ENCODE measurements at places on chromosomes 5 and 9. TPM values are rescaled to one million over a fixed set of nuclear protein-coding genes. Genes with fewer than 3 reads are reported as not detected.
A peak's percentile ranks its signal among the peaks of the same experiment; 100 is the strongest.

- DNase-seq, result no peak
Measured at GRCh38 chr5:112548246-112548881, 129.3 kb upstream of the EPB41L4A start.

PLEKHG4B gene
- not detected for total RNA-seq

GRCh38 chr5:8827696-8828095 is 718.2 kb downstream of the SEMA5A start:
- DNase-seq, result no peak

DNA sequence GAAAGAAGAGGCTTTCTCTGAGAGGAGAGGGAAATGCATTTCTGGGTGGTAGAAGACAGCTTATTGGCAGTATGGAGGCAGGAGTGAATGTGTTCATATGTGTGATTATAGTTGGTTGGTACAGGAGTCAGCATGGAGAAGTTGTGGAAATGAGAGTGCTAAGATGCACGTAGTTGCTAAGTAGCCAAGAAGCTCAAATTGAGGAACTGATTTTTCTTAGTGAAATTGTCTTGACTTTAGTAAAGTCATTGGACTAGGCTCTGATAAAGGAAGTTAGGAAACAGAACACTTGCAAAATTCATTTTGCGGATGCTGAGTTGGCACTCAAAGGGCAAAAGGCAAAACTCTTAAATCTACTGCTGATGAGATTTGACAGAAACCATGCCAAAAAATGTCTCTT is 158.9 kb upstream of the VCAN start:
- DNase-seq, result no peak

DNA sequence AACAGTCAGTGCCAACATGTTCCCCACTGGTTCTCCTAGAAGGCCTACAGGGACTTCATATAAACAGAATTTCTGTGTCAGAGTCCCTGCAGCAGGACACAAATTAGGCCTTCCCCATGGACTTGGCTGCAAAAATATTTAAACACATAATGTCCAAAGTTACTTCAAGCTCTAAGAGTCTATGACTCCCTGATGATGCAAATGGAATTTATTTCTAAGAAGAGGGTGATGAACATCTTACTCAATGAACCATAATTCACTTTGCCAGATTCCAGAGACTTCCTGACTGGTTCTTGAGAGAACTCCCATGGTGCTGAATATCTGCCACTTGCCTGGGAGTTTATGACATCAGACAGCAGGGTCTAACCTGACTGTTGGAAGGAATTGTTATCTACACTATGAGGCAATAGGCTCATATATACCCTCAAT is 32.7 kb upstream of the ADRA1B start:
- DNase-seq, result no peak

GRCh38 chr9:15182101-15182551 is 124.9 kb downstream of the TTC39B start:
- DNase-seq, result no peak

- DNase-seq, result no peak
Measured at GRCh38 chr9:98995059-98995671, 51.5 kb downstream of the COL15A1 start.

- no peak for DNase-seq
Measured at GRCh38 chr9:93820667-93821306, 134.4 kb downstream of the BARX1 start.

NTNG2 gene
- total RNA-seq, result 4.6 TPM

DNA sequence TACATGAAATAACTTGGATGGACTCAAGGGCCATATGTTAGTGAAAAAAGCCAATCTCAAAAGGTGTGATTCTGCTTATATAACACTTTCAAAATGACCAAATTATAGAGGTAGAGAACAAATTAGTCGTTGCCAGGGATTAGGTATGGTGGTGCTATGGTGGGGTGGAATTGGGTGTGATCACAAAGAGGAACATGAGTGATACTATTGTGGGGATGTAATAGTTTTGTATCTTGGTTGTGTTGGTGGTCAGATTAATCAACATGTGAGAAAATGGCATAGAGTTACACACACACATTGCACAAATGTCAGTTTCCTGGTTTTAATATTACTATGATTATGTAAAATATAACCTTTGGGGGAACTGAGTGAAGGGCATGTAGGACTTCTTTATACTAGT is 31.9 kb downstream of the CAMK4 start:
- no peak for DNase-seq

DNA sequence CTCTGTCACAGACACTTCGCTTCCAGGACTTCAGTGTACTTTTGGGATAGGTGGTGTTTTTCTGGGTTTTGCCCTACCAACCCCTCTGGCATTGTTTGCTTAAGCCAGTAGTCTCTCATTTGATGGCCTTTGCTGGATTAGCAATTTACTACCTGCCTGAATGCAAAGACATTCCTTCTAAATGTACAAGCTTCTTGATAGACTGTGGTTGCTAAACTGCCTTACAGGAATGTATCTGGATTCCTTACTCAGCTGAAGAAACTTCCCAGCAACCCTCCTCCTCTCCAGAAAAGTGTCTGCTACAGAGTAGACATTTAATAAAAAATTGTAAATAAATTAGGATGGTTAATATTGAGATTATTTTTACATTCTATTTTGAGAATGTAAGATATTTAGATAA is 1916.7 kb downstream of the EFNA5 start:
- DNase-seq, result no peak

GRCh38 chr9:89137542-89138462 is 40.8 kb downstream of the SHC3 start:
- DNase-seq, result no peak

DNA sequence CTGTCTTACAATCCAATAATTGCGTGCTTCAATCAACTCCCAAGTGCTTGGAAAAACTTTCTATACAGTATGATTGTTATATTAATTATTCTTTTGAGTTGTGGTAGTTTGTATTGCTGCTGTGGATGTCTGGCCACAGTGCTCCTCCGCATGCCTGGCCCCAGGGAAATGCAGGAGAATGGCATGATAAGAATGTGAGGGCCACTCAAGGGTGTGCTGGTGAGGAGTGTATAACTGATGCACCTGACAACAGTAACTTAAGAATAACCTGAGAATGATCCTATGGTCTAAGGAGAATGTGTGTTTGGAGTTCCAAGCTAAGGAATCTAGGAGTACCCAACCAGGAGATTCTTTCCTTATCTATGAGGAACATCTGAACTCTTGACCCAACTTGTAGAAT is 152.9 kb upstream of the APC start:
- no peak for DNase-seq

CER1 gene
- not detected for total RNA-seq

SPAG8 gene
- total RNA-seq, result 0.66 TPM

DNA sequence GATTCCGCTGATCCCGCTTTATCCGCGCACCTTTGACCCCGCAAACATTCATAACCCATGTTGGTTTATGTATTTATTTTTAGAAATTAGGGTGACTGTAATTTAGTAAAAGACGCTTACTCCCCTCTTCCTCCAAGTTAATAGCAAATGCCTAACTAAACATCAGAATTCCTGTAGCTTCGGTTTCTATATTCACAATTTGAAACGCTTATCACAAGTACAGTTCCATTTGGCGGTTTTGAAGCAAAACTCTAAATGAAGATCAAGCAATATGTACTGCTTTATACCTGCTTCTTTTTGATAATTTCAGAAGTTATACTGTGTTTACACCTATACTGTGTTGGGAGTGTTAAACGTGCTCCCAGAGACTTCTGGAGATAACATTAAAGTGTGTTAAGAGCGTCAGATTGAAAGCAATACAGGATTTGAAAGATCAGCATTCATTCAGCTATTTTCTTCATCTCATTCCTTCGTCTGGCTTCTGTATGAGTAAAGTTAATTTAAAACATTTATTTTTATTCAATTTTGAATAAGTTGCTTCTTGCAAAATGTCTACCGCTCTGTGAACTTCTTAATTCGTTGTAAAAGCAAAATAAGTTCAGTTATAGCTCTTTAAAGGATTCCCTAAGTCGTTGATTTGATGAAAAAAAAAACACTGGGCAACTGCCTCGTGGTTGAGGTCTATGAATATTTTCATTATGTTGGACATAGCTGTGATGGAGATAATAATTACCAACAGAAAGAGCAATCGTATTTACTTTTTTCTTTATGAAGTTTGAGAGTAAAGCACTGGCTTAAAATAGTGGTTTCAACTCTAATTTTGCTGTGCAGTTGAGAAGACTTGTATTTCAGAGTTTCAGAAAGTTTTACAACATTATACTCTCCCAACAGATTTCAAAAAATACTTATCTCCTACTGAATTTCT is 2.5 kb downstream of the PRDM6 start:
- no peak for DNase-seq

GRCh38 chr9:76475686-76476085 is 16.7 kb downstream of the GCNT1 start:
- no peak for DNase-seq

- DNase-seq, result peak; percentile 46
Measured at GRCh38 chr5:82512025-82512424, 233.9 kb upstream of the RPS23 start.

STPG3 gene
- 1.2 TPM for total RNA-seq

SMIM33 gene
- total RNA-seq, result 0.39 TPM

DNA sequence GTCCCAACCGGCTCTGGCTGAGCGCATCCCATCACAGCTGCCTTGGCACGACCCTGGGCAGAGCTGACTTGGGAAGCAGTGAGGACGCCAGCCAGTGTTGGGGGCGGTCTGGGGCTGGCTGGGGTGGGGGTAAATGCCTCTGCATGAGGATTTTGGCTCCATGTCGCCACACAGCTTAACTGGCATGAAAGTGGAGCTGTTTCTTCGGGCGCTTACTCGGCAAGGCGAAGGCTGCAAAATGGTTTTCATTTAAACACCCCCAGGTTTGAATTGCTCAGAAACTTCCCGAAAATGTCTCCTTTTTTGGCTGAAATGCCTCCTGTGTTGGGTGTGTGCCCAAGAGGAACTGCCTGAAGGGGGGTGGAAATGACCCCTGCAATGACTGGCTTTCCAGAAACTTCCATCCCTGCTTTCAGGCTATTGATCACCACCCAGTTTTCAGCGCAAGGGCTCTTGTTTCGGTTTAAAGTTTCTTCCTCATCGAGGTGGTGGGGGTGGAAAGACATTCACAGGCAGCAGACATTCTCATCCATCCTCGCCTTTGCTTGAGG is 38.3 kb downstream of the PTGES start:
- no peak for DNase-seq

DNA sequence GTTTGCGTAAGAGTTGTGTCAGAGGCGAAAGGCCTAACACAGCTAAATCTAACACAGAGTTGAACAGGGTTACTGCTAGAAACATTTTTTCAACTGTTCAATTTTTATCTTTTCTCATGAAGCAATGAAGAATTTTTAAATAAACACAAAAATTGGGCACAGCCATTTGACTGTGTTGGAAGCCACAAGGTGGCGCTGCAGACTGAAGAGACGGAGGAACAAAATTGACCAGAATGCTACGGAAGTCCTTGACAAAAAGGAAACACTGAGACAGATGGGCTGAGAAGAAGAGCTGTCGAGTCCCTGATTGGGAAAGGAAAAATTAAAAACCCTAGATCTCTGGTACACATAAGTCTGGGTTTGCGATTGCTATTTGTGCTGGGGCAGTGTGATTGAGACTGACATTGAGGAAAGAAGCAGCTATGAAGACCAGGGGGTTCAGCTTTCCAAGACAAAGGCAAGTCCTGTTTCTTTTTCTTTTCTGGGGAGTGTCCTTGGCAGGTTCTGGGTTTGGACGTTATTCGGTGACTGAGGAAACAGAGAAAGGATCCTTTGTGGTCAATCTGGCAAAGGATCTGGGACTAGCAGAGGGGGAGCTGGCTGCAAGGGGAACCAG is at the start of gene PCDHB9:
PCDHB9 (plus strand) TSS at position 265 of the 616 bp plus-strand sequence; CDS start at position 423, 158 bp downstream.
- no peak for DNase-seq

DNA sequence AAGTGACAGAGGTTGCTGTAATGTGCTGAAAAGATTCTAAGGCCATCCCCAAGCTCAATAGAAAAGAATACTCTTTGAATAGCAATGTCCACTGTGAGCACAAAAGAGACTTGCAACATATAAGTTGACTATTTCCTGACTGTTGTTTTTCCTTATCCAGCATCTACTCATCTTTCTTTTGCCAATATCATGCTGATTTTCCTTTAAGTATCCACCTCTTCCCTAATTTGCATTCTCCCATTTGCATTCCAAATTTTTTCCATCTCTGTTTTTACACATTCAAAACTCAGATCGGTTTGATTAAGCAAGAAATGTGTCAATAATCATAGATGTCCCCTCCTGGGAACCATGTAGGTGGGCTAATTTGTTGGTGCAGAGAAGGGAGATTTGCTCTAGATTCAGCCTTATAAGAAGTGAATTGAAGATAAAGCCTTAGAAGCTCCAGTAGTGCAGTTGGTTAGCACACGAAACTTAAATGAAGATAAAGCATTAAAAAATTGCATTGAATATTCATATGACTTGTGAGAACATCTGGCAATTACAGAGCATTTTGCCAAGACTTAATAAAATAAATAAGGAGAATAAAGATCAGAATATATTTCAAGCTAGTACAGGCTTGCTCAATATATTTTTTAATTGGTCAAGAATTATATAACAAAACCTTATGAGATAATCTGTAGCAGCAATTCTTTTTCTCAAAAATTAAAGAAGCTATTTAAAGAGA is 267.6 kb downstream of the TMEM167A start:
- no peak for DNase-seq

DNA sequence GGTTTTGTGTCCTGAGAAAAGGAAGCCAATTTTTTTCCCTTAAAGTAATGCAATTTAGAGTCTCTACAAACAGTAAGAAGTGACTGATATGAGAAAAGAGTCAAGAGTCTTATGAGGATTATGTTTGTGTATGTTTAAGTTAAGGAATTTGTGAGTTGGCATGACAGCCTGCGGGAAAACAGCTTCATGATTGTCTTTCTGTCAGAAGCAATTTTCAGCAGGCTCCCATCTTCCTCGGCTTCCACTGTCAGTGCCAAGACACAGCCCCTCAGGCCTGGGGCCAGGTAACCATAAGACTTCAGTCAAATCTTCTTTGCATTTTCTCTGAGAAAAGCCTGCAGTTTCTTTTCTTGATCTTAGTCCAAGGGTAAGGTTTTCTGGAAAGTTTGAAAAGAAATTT is 17.0 kb upstream of the SELENOP start:
- DNase-seq, result no peak

ADAMTS12 gene
- not detected for total RNA-seq

DNA sequence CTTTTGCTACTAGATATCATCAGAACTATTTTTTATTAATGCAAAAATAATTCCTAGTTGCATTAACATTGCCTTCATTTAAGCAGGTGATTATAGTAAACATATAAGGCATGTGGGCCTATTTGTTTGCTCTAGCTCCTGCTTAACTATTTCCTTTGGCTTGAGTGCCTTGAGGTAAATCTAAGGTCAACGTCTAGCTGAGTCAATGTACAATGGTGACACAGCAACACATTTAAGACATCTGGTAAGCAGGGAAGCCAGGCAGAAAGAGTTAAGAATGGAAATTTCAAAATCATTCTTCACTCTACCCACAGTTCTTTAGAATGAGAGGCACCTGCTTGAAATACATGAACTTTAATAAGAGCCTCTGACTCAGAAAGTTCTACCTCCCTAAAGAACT is 111.9 kb upstream of the FST start:
- DNase-seq, result no peak
